SK-MEL-5 (cell line): ENCODE measurements at places on chromosomes 6 and 20.

DNA sequence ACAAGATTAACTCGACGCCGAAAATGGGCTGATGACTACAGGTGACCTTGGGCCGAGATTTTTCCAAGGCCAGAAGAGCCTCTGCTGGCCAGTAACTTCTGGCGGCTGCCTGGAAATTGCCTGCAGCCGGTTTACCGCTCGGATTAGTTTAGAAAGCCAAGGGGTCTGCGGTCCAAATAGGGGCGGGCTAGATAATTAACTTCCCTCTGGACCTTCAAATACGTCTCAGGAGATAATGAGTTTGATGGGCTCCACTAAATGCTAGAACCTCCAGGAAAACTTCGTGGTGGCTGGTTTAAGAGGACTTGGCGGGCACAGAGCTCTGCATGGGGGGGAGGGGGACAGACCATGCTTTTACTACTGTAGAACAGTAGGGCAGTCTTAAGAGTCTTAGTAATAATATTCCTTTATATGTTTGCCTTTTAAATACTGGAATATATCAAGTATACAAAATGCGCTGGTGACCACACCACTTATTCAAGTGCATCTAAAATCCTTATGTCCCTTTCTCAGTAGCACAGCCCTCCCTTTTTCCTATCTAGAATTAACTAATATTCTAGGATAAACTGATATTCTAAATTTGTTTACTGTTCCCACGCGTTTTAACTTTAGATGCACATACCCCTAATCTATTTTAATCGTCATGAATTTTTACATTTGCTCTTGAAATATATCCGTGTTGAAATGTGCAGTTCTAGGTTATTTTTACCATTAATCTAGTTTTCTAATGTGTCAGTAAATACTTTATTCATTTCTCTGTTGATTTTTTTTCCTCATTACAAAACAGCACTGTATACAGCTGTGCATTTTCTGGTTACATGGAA is 107.5 kb upstream of the PRSS16 start:
- DNase-seq = peak; percentile 50

- DNase-seq = no peak
Measured at GRCh38 chr6:110400208-110400607, 15.2 kb downstream of the DDO start.

GRCh38 chr20:31341470-31341869 is 26.9 kb upstream of the DEFB118 start:
- DNase-seq = no peak

- DNase-seq = no peak
Measured at GRCh38 chr6:30769853-30770524, 25.6 kb upstream of the IER3 start.

- no peak for DNase-seq
Measured at GRCh38 chr6:117487821-117488220, 5.3 kb downstream of the DCBLD1 start.

DNA sequence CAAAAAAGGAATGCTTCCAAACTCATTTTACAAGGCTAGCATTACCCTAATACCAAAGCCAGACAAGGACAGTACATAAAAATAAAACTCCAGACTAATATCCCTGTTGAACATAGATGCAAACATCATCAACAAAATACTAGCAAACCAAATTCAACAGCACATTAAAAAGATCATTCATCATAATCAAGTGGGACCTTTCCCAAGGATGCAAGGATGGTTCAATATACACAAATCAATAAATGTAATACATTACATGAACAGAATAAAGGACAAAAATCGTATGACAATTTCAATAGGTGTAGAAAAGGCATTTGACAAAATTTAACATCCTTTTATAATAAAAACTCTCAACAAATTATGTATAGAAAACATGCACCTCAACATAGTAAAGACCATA is 66.6 kb upstream of the CNR1 start:
- no peak for DNase-seq

- no peak for DNase-seq
Measured at GRCh38 chr6:147741389-147741788, 232.9 kb downstream of the SAMD5 start.
